Tracheal epithelial cell (primary cell): ENCODE measurements at places on chromosomes 5 and 9. TPM values are rescaled to one million over a fixed set of nuclear protein-coding genes. Genes with fewer than 3 reads are reported as not detected.

Gene AQP3
- 18.3 and 148 TPM in 2 replicates for total RNA-seq

Gene FCHO2
- 16.4 and 19.6 TPM in 2 replicates for total RNA-seq

Gene CD72
- total RNA-seq: 0.72 TPM in 1 of 2 replicates, not detected in the other

Gene CARTPT
- total RNA-seq: not detected in 2 replicates

Gene SNCAIP
- under 0.01 TPM in 1 of 2 replicates, not detected in the other for total RNA-seq
